Pancreas (tissue), 10 donors: ENCODE measurements at places on chromosomes 5 and 9.
A peak's percentile ranks its signal among the peaks of the same experiment; 100 is the strongest.

DNA sequence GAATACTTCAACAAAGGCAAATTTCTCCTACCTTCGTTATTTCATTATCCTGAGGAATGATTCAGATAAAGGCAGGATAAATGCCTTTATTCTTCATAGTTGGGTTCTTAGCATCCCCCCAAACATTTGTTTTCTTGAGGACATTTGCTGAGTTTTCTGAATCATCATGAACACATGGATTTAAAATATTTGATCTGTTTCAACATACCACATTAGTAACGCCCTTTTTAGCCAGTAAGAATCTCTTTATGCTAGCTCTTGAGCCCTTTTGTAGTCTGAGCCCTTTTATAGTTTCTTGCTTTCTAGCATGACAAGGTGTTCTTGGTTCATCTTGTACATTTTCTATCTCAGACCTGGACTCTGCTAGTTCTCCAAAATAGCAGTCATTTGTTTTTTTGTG lies 27.9 kb downstream of the SKIC3 start:
- H3K4me1 ChIP-seq = no peaks in the 10 kb centered on the region
- no peak overlapping the region for H3K27ac ChIP-seq
- H3K36me3 ChIP-seq = no peaks in the 10 kb centered on the region
- no peak for DNase-seq

GRCh38 chr5:6547498-6547897 lies 85.3 kb downstream of the NSUN2 start:
- DNase-seq = no peak
- no peaks in the 10 kb centered on the region for H3K36me3 ChIP-seq
- H3K27me3 ChIP-seq = no peaks in the 10 kb centered on the region
- H3K4me3 ChIP-seq = no peak overlapping the region
- H3K27ac ChIP-seq = no peak overlapping the region

DNA sequence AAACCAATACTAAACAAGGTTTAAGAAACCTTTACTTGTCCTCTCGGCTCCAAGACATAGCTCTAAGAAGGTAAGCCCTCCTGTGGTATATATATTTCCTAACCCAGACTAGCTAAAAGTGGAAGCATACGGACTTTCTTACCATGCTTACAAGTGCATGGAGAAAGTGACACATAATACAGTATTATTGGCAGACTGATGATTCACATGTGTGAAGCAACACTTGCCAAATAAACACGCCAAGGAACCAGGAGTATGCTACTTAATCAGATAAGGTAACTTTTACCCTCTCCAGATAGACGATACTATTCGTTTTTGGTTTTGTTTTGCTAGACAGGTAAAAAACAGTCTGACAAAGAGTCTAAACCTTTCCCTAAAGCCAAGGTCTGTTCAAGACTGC lies 264.1 kb downstream of the MLLT3 start:
- no peak overlapping the region for H3K4me3 ChIP-seq
- no peaks in the 10 kb centered on the region for H3K36me3 ChIP-seq
- H3K4me1 ChIP-seq = peaks cover 5% of the 10 kb centered on the region
- no peaks in the 10 kb centered on the region for H3K27me3 ChIP-seq
- DNase-seq = no peak

- H3K36me3 ChIP-seq = no peaks in the 10 kb centered on the region
- H3K27me3 ChIP-seq = no peaks in the 10 kb centered on the region
- H3K4me3 ChIP-seq = no peak overlapping the region
- H3K27ac ChIP-seq = no peak overlapping the region
- DNase-seq = no peak
Observed at GRCh38 chr5:168807287-168807686, 228.1 kb upstream of the PANK3 start.

GRCh38 chr5:40389591-40389990 lies 290.1 kb upstream of the PTGER4 start:
- H3K4me1 ChIP-seq = no peaks in the 10 kb centered on the region
- H3K27me3 ChIP-seq = no peaks in the 10 kb centered on the region
- no peaks in the 10 kb centered on the region for H3K36me3 ChIP-seq
- DNase-seq = no peak

DNA sequence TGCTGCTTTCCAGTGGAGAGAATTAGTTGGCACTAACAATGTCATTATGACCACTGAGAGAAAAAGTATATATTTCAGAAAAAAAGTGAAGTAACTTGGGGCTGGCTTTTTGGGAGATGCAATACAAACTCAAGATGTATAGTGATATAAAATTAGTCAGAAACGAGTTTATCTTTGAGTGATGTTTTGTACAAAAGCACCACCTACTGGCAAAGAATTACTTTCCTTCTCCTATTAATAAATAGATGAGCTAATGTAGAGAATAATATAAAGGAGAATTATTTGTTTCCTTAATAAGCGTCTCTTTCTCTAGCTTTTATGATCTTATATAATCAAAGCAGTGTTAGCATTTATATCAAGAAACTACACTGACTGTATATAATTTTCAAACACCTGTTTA lies 158.8 kb downstream of the MEF2C start:
- no peaks in the 10 kb centered on the region for H3K27me3 ChIP-seq
- no peak overlapping the region for H3K27ac ChIP-seq
- no peak overlapping the region for H3K4me3 ChIP-seq
- no peaks in the 10 kb centered on the region for H3K36me3 ChIP-seq
- DNase-seq = no peak

GRCh38 chr5:89582768-89583339 lies 699.9 kb upstream of the MEF2C start:
- H3K36me3 ChIP-seq = no peaks in the 10 kb centered on the region
- no peak overlapping the region for H3K4me3 ChIP-seq
- H3K4me1 ChIP-seq = no peaks in the 10 kb centered on the region
- H3K27me3 ChIP-seq = no peaks in the 10 kb centered on the region
- no peak overlapping the region for H3K27ac ChIP-seq

DNA sequence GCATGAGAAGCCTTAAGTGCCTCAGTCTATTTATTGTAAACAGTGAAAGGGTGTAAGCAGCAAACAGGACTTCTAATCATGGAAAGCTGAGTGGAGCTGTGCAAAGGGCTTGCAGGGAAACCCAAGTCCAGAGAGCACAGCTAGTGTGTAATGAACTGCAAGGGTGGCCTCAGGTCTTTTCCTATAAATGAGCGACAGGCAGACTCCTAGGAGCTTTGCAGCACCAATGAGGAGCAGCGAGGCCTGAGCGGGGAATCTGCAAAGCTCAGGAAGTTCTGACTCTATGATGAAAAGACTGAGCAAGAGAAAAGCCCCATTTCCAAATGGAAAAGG lies 250.1 kb upstream of the MAP3K1 start:
- H3K27me3 ChIP-seq = no peaks in the 10 kb centered on the region
- no peaks in the 10 kb centered on the region for H3K36me3 ChIP-seq
- H3K4me1 ChIP-seq = no peaks in the 10 kb centered on the region
- DNase-seq = no peak

DNA sequence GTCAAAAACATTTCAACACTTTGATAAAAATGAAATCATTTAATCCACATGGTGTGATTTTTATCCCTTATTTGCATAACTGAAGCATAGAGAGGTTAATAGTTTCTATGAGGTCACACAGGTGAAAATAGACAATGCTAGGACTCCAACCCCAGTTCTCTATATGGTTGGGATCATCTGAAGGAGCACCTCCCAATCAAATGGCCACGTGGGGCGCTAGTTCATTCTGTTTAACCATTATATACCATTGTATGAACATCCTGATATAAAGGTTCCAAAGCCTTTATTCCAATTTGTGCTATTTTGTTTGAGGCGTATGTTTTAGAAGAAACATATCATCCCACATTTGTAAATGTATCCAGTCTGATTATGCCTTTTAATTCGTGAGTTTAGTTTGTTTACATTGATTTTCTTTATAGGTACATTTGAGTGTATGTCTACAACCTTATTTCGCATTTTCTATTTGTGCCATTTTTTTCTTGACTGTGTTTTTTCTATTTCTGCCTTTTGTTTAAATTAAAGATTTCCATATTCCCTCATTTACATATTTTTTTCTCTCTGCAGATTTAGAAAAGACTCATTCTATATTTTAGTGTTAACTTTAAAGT lies 1092.0 kb downstream of the MAT2B start:
- H3K4me3 ChIP-seq = no peak overlapping the region
- no peaks in the 10 kb centered on the region for H3K27me3 ChIP-seq
- no peak overlapping the region for H3K27ac ChIP-seq
- no peaks in the 10 kb centered on the region for H3K36me3 ChIP-seq
- no peaks in the 10 kb centered on the region for H3K4me1 ChIP-seq
- DNase-seq = no peak

- no peak for DNase-seq
- no peak overlapping the region for H3K27ac ChIP-seq
- H3K36me3 ChIP-seq = no peaks in the 10 kb centered on the region
- H3K4me1 ChIP-seq = no peaks in the 10 kb centered on the region
- H3K4me3 ChIP-seq = no peak overlapping the region
Observed at GRCh38 chr9:23606107-23606506, 219.9 kb downstream of the ELAVL2 start.

DNA sequence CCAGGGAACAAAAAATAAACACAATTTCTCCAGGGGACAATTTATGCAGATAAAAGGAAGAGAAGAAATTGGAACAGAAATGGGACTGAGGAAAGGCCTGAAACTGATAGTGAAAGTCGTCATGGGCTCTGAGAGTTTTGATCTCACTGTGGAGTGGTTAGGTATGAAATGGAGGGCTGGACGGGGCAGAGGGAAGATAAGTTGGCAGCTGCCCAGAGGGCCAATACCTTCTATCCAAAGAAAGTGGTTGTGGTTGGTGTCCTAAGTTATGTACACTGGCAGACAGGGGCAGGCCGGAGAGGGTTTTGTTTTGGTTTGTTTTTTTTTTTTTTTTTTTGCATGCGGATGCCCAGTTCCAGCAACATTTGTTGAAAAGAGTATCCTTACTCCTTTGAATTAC lies 46.1 kb downstream of the ZNF618 start:
- no peaks in the 10 kb centered on the region for H3K27me3 ChIP-seq
- no peak overlapping the region for H3K27ac ChIP-seq
- no peaks in the 10 kb centered on the region for H3K36me3 ChIP-seq
- no peak overlapping the region for H3K4me3 ChIP-seq
- no peaks in the 10 kb centered on the region for H3K4me1 ChIP-seq
- no peak for DNase-seq

DNA sequence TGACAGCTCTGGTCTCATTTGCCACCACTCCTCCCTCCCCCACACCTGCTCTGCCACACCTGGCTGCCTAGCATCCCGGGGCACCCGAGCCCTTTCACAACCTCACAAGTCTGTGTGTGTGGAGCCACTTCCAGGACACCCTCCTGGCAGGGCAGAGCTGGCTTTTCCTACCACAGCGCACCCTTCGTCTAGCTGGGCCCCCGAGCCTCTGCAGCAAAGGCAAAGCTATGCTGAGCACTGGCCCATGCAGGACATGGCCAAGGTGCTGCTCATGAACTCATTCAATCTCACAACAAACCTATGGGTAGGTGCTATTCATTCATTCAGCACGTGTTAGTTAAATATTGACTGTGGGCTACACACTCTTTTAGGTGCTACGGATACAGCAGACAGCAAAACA lies 43.4 kb downstream of the DUSP1 start:
- no peak overlapping the region for H3K4me3 ChIP-seq
- H3K27ac ChIP-seq = no peak overlapping the region
- no peak for DNase-seq
- no peaks in the 10 kb centered on the region for H3K36me3 ChIP-seq

- DNase-seq = no peak
- no peak overlapping the region for H3K4me3 ChIP-seq
- H3K36me3 ChIP-seq = no peaks in the 10 kb centered on the region
- H3K4me1 ChIP-seq = no peaks in the 10 kb centered on the region
Observed at GRCh38 chr5:1141834-1142233, 30.0 kb upstream of the SLC12A7 start.

GRCh38 chr5:137075163-137075970 lies 423.8 kb downstream of the SPOCK1 start:
- H3K36me3 ChIP-seq = no peaks in the 10 kb centered on the region
- H3K27me3 ChIP-seq = no peaks in the 10 kb centered on the region
- peaks cover 14% of the 10 kb centered on the region for H3K4me1 ChIP-seq
- peak; percentile 90 for DNase-seq

- H3K27me3 ChIP-seq = no peaks in the 10 kb centered on the region
- DNase-seq = no peak
- H3K4me3 ChIP-seq = no peak overlapping the region
- H3K36me3 ChIP-seq = no peaks in the 10 kb centered on the region
- no peak overlapping the region for H3K27ac ChIP-seq
Observed at GRCh38 chr9:133645021-133645765, 9.0 kb downstream of the DBH start.

- no peak overlapping the region for H3K4me3 ChIP-seq
- no peaks in the 10 kb centered on the region for H3K36me3 ChIP-seq
- no peaks in the 10 kb centered on the region for H3K27me3 ChIP-seq
Observed at GRCh38 chr5:1432296-1432695, 12.9 kb downstream of the SLC6A3 start.

GRCh38 chr9:137297966-137298365 lies 4.1 kb downstream of the NRARP start:
- H3K36me3 ChIP-seq = no peaks in the 10 kb centered on the region
- peaks cover 20% of the 10 kb centered on the region for H3K4me1 ChIP-seq
- peak; percentile 64 for DNase-seq
- peak overlapping the region; percentile 51 for H3K27ac ChIP-seq
- no peak overlapping the region for H3K4me3 ChIP-seq
- H3K27me3 ChIP-seq = no peaks in the 10 kb centered on the region

DNA sequence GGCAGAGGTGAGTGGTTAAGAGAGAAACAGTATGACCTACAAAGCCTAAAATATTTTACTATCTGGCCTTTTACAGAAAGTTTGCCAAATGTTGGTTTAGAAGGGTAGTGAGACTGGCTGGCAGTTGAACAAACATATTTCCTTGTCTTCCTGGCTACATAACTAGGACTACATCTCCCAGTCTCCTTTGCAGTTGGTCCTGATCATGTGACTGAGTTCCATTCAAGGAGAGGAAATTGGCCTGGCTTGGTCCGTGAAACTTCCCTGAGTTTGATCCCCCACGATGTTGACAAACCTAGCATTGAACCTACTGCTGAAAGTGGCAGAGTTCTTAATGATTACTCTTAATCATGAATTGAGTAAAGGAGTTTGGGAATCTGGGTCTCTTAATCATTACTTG lies 280.8 kb downstream of the SLIT3 start:
- H3K27ac ChIP-seq = no peak overlapping the region
- no peak for DNase-seq
- H3K4me1 ChIP-seq = no peaks in the 10 kb centered on the region
- no peaks in the 10 kb centered on the region for H3K36me3 ChIP-seq
- no peaks in the 10 kb centered on the region for H3K27me3 ChIP-seq

DNA sequence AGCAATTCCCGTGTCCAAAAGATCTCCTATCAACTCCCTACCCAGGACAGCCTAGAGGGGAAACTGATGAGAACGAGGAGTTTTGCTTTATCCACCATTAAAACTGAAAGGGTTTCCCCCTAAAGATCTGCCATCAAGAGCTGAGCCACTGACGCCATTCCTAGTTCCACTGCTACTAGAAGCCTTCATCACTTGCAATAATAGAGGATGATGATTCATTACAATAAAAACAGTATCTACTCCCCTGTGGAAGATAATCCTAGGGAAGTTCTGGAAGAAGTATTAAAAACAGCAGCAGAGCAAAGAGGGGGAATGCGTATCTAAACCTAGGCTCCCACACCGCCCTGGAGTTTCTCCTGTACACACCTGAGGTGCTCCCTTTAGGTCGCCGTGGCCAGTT lies 394.5 kb downstream of the BNC2 start:
- H3K4me1 ChIP-seq = no peaks in the 10 kb centered on the region
- H3K36me3 ChIP-seq = no peaks in the 10 kb centered on the region
- H3K27me3 ChIP-seq = no peaks in the 10 kb centered on the region
- H3K27ac ChIP-seq = no peak overlapping the region
